ENCODE measurements at places on chromosomes 11 and 22.

DNA sequence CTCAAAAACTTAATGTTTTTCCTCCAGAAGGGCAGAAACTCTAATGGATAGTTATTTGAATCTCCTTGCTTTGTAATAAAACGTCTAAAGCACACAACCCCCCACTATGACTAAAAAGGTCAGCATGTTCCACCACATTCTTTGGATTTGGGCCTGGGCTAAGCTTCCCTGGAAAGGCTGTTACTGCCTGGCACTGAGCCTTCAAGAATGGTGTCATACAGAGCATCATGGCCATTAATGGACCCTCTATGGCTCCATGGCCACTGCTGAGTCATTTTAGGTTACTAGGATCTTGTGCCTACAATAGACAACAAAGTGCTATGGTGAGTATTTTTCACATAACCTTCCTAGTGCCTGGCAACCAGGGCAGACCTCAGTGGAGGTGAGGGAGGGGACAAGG, 242.6 kb upstream of the FAT3 start:
- no peak for DNase-seq

DNA sequence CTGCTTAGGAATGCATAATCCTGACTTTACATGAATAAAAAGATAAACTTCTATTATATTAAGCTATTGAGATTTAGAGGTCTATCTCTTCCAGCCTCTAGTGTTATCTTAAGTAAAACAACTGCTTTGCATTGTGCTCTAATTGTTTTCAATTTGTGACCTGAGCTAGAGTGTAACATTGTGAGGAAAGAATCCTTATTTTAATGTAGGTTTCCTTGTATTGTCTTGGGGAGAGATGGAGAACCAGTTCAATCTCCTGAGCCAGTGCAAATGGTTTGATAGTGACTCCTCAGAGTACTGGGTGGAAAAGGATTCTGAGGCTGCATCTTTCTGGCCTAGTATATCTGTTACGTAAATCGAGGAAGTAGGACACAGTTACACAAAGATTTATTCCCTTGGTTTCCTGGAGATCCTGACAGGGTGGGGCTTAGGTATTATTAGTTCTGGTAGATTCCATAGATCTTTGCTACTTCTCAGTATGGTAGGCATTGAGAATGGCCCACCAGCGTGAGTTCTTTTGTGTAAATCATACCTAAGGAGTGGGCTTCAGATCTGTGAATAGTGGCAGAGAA, 683.5 kb upstream of the CCDC179 start:
- DNase-seq, result no peak

GRCh38 chr22:39724390-39724789, 153.8 kb downstream of the CACNA1I start:
- no peak for DNase-seq

DNA sequence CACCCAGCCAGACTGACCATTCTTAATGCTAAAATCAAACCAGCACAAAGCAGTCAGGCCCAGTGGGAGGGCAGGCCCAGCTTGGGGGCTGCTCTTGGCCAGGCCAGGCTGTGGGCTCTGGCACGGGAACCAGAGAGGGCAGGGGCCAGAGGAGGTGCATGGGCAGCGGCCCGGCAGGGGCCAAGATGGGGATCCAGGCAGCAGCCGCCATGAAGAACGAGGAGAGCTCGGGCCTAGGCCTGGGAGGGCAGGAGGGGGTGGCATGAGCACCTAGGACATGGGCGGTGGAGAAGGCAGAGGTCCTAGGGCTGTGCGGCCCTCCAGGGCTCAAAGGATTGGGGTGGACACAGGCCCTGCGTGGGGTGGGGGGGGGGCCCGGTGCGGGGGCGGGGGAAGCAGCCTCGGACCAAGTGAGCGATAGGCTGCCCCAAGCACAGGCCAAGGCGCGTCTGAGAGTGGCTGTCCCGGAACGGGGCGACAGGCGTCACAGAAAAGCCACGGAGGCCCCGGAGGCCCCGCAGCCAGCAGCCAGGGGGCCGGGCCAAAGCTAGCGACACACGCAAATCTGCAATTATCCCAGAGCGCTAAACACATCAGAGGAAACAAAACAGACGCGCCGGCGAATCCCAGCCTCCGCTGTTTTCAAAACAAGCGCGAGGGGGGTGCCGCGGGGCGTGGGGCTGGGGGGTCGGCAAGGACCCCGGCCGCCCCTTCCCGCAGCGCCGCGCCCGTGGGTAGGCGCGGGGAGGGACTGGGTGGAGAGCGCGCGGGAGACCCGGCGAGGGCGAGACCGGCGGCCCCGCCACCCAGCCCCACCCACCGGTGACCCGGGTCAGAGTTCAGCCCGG, 8.3 kb downstream of the PLXNB2 start:
- no peak for DNase-seq

GRCh38 chr11:122375687-122376399, 259.8 kb upstream of the BLID start:
- no peak for DNase-seq

DNA sequence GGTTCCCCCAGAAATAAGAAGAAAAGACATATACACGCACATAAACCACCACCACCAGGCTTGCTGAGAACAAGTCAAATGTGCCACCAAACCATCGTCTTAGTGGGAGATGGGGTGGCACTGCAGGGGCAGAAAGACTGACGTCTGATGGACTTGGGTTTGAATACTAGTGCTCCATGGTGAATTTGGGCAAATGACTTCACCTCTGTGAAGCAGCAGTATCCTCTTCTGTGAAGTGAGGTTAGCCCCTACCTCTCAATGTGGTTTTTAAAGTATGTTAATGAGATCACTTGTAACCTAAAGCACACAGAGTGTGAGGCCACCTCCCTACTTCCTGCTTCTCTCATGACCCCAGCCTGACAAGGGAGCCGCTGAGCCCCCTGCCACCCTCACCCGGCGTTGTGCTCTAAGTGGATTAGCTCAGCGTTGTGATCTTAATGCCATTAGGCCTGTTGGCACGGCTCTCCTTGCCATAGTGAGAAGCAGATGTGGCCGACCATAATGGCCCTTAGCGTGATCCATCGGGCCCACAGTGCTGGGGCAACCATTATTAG, 14.4 kb downstream of the ZBTB16 start:
- DNase-seq, result no peak

DNA sequence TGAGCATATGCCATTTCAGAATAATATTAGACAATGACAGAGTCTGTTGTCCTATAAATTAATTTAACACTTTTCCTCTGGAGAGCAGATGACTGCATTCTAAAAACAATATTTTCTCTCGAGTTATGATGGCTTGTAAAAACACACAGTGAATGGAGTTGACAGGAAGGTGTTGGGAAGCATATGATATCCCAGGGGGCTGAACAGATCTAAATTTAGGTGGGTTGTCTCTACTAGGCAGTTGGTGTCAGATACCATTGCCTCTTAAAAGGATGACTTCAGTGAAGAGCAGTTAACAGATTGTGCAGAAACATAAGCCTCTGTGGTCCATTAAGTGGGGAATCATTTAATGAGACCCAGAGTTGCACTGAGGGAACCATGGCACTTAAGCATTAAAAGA, 30.7 kb downstream of the SVIP start:
- DNase-seq, result no peak

- no peak for DNase-seq
Observed at GRCh38 chr11:133541021-133541719, 8.9 kb upstream of the OPCML start.

GRCh38 chr11:9462806-9463537, 2.2 kb downstream of the ZNF143 start:
- no peak for DNase-seq

- no peak for DNase-seq
Observed at GRCh38 chr11:72782081-72782920, 11.5 kb downstream of the STARD10 start.

DNA sequence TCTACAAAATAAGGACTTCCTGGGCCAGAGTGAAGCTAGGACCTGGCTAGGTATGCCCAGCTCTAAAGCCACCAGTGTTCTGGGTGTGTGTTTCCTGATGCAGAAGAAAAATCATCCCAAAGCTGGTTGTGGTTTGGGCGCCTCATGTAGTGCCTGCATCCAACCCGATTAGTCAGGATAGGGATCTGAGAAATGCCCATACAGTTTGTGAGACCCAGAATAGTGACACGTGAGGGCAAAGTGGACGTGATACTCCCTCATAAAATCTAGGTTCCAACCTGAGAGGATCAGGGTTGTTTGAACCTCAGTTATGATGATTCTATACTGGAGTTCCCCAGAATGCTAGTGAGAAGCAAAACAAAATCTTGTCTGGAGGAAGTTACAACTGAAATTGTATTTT, 238.4 kb downstream of the TBC1D22A start:
- DNase-seq, result no peak

- DNase-seq, result no peak
Observed at GRCh38 chr11:2789331-2789730, 89.5 kb upstream of the KCNQ1OT1 start.

DNA sequence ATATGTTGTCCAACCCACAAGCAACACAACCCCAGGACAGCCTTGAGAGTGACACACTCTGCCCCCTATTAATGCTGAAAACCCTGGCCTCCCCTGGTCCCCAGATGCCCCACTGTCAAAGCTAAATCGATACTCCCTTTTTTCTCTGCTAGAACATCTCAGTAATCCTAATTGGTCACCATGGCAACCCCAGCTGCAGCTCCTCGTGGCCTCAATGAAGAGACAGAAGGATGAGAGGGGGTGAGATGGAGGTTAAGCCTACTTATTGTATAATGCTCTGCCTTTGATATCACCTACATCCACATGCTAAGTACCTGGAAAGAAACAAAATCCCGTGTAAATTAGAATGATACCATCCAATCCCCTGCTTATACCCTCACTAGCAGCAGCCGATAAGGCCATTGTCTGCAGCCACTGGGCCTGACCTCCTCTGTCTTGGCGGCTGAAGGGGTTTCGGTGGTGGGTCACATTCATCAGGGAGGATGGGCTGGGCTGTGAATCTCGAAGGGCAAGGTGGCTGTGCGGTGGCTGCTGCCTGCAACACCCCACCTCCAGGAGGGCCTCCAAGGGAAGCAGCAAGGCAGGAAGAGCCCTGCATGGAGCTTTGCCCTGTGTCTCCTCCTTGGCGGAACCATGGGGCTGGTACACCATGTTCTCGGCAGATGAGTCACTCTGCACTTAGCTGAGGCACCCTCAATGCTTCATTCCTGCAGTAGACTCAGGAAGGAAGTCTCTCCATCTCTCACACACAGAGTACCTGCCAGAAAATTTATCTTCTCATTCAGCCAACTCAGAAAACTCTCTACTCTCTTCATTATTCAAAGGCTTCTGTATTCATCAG, 399.5 kb downstream of the BUD13 start:
- no peak for DNase-seq

GRCh38 chr11:86693518-86693917, 21.1 kb upstream of the ME3 start:
- DNase-seq, result no peak

GRCh38 chr11:65651589-65652510, 10.9 kb downstream of the RELA start:
- no peak for DNase-seq

DNA sequence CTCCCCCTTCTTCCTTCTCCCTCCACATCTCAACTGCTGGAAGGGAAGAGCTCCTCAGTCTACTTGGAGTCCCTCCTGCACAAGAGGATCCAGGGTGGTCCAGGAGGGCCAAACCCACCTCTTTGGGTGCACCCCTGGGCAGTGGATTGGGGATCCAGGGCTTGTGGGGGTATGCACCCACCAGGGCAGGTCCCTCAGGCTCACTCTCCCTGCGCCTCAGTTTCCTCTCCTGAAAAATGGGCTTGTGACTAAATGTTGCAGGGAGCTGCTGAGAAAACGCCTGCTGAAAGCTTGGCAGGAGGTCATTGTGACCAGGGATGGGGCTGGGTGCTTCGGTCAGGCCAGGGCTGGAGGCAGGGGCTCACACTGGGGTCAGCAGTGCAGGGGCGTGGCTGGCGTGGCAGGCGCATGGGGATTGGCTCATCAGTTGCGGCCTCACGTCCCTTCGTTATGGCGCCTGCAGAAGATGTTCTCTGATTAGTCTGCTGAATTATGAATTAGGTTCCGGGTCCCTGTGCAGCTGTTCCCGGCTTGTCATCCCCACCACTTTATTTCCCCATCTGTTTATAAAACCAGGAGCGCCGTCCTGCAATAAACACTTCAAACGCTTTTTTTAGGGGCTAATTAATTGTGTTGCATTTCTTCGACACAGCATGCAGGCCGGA, 25.7 kb upstream of the CCDC188 start:
- no peak for DNase-seq

- no peak for DNase-seq
Observed at GRCh38 chr11:57425565-57426438, 1.1 kb downstream of the SLC43A3 start.

DNA sequence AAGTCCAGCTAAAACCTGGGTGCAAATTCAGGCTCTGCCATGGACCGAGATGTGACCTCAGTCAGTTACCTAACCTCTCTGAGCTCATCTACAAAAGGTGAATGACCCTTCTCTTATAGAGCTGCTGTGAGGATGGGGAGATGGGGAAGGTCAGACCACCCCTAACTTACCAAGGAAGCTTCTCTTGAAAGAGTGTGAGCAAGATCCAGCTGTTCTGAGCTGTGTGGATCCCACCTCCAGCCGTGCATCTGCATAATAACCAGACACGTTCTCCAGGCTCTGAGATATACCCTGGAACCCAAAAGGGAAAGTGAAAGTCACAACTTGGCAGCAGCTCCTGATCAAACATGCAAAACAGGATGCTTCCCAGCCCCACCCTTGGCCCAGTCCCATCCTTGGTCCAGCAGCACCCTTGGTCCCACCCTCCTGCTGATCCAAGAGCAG, at the start of gene APOL3:
Gene APOL3, minus strand, starts transcription at position 257 of the 444 bp plus-strand sequence. CDS start 11,700 bp downstream, outside the sequence.
- no peak for DNase-seq

- no peak for DNase-seq
Observed at GRCh38 chr11:21295508-21295907, 626.1 kb downstream of the NELL1 start.

GRCh38 chr11:68200639-68201038, 12.5 kb downstream of the KMT5B start:
- DNase-seq, result no peak

- DNase-seq, result no peak
Observed at GRCh38 chr11:133904818-133905515, 51.8 kb downstream of the IGSF9B start.

DNA sequence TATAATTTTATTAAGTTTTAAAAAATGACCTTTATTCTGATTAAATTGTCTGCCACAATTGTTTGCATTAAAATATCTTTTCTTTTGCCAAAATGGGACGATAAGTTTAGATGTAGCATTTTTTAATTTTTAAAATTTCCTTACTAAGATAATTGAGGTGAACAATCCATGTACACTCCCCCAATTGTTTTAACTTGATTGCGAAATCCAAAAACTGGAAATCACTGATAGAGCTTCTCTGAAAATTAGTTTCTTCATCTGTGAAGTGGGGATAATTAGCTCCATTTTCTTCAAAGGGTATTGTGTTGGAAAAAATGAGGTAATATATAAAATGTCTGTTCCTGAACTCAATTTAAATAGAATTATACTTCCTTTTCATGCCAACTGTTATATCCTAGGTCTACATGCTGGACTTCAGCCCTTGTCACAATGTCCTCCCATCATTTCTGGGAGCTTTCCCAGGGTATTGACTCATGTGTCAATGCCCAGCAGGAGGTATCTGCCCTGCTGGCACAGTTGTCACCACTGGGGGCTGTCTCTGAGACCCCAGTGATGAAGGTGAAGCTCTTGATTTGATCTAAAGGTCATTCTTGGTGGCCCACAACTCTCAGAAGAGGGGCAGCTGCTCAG, 28.7 kb upstream of the NAV2 start:
- DNase-seq, result no peak

All from left renal cortex interstitium (tissue), 4 donors.